ENCODE measurements at places on chromosomes 6 and 20.

DNA sequence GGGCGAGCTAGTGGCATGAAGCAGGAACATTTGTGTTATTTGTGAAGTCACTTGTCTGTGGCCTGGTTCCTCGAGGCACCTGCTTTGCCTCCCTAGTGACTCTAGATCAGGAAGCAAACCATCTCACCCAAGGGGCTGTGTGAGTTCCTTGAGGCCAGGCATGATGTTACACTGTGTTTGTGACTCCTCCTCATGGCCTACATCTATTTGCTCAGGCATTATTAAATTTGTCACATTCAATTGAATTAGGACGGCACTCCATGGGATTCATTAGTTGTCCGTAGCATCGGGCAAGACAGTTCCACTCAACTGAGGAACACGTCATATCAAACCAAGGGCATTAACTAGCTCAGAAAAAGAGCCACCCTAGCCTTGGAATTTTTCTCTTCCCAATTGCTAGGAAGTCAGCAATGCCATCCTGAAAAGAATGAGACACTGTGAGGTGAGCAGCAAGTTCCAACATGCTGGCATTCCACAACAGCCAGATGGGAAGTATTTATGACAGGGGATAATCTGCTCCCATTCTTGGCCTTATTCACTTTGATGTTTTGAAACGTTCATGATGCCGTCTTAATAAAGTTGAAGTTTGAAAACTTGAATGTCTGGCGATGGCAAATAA lies 17.2 kb downstream of the TMEM200A start:
- DNase-seq: no peak

DNA sequence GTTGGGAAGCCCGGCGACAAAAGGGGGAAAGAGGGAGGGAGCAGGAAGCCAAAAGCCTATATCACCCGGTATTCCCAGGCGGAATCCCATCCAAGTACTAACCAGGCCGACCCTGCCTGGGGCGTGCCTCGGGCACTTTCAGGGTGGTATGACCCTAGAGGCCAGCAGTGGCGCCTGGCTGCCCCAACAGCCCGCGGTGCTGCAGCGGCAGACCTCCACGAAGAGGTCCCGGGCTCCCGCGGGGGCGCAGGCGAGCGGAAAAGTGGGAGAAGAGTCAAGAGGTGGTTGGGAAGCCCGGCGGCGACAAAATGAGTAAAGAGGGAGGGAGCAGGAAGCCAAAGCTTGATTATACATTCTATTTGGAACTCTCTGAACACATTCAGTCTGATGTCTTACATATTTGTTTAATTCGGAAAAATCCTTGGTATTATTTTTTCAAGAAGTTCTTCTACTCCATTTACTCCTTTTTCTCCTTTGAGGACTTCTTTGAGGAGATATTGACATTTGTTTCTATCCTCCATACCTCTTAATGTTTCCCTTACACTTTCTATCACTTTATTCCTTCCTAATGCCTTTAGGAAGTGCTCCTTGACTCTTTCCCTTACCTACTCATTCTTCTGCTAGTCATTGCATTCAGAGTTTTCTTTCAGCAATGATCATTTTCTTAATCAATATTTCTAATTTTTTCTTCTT lies 11.5 kb downstream of the TREML4 start:
- DNase-seq: no peak

GRCh38 chr6:28657381-28657768 lies 131.7 kb downstream of the GPX5 start:
- DNase-seq: no peak

GRCh38 chr20:22862671-22863230 lies 172.4 kb upstream of the SSTR4 start:
- no peak for DNase-seq

GRCh38 chr20:21149344-21149743 lies 23.5 kb downstream of the KIZ start:
- DNase-seq: no peak

- DNase-seq: no peak
Observed at GRCh38 chr6:37175332-37176267, 5.6 kb downstream of the PIM1 start.

- DNase-seq: no peak
Observed at GRCh38 chr20:48703511-48704219, 124.1 kb downstream of the PREX1 start.

- DNase-seq: no peak
Observed at GRCh38 chr6:100484474-100484873, 19.8 kb upstream of the SIM1 start.

- DNase-seq: no peak
Observed at GRCh38 chr20:42690842-42691437, 498.8 kb downstream of the PTPRT start.

DNA sequence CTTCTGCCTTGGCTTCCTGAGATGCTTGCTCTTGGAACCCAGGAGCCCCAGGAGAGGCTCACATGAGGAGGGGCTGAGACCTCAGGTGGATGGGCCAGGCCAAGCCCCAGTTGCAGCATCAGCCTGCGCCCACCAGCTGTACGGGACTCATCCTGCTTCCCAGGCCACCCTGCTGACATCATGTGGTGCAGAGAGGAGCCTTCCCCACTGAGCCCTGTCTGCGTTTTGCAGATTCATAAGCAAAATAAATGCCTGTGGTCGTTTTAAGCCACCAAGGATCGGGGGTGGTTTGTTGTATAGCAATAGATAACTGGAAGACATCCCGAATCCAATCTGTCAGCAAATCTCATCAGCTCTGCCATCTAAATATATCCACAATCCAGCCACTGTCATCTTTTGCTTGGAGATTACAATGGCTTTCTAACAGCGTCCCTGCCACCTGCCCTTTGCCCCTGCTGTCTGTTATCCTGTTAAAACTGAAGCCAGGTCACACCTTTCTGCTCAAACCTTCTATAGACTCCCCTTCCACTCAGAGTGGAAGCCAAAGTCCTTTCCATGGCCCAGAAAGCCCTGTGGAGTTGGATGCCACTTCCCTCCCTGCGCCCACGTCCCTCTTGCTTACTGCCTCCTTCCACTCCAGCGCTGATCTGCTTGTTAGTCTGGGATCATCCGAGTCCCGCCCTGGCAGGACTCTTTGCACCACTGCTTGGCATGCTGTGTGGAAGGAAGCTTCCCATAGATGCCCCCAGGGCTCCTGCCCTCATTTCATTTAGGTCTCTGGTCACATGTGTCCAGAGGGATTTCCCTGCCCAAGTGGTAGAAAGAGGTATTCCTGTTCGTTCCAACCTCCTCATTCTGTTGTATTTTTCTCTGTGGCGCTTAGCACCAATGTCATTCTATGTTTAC lies 24.0 kb upstream of the MLN start:
- no peak for DNase-seq

DNA sequence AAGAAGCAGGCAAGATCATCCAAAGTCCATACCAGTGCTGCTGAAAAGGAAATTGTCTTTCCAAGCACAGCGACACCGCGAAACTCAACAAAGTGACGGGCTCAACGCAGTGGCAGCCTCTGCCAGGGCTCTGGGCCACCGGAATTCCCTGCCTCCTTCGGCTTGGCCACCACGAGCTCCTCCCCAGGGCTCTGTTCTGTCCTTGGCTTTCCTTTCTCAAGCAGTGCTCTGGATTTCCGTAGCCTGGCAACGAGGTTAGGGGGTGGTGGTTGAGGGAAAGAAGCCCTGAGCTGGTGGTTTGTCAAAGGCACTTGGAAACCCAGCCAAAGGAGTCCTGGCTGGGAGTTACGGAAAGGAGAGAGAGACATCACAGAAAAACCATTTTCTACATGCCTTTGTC lies 31.2 kb downstream of the PRR18 start:
- DNase-seq: no peak

DNA sequence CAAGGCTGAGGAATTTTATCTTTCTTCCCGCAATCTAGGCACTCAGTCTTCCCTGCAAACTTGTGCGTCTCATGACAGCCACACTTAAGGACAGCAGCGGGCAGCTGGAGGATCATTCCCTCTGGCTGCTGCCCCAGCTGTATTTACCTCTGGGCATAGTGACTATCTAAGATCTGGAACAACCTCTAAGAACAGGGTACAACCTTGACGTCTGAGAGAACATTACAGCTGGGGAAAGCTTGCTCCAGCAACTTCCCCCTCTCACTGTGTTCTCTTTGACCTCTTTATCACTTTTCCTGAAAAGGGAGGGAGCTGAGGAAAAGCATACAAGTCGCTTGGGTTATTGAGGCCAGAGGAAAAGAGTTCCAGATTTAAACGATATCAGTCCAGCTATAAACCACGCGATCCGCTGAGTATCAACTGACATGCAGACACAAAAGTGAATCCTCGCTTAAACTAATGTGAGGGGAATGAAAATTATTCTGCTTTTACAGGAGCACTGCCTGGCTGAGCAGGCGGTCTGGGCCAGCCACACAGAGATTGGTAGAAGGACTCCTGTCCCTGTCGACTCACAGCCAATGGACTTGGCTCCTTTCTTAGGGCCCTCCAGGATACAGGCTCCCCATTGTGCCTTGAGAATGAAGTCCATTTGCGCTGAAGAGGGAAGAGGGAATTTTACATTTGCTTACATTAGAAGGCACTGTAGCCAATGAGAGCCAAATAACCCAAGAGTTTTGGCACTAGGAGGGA lies 153.3 kb downstream of the QRSL1 start:
- no peak for DNase-seq

- no peak for DNase-seq
Observed at GRCh38 chr6:160349020-160349441, 853 bp downstream of the SLC22A3 start.

GRCh38 chr6:129730477-129731165 lies 20.6 kb upstream of the ARHGAP18 start:
- no peak for DNase-seq

DNA sequence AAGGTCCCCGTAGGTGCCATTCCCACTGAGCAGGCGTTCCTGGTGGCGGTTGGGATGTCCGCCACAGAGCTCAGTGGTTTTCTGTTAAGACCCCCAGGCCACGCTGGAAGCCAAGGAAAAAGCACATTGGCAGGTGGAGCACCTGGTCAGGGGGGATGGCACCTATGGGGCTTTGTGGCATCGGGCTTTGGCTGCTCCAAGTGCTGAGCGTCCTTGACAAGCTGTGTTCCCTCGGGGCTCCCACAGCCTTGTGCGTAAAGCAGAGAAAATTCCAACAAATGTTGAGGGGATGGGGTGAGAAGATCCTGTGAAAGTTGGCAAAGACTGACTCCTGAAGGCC lies 135.4 kb downstream of the JPH2 start:
- no peak for DNase-seq

DNA sequence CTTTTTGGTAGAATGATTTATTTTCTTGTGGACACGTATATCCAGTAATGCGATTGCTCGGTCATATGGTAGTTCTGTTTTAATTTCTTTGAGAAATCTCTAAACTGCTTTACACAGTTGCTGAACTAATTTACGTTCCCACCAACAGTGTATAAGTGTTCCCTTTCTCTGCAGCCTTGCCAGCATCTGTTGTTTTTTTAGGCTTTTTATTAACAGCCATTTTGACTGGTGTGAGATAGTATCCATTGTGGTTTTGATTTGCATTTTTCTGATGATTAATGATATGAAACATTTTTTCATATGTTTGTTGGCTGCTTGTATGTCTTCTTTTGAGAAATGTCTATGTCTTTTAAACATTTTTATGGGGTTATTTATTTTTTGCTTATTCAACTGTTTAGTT lies 196.7 kb downstream of the MOXD1 start:
- DNase-seq: no peak

GRCh38 chr6:37050045-37050853 lies 44.8 kb downstream of the FGD2 start:
- DNase-seq: no peak

GRCh38 chr20:58342104-58342945 lies 32.8 kb downstream of the RAB22A start:
- DNase-seq: no peak
